Immature natural killer cell (primary cell): ENCODE measurements at places on chromosomes 11 and 22.

GRCh38 chr11:6620636-6621035 lies 1.4 kb upstream of the TPP1 start:
- peaks cover 5% of the 10 kb centered on the region for H3K36me3 ChIP-seq
- H3K4me1 ChIP-seq = peaks cover 6% of the 10 kb centered on the region
- no peak for DNase-seq
- H3K4me3 ChIP-seq = no peak overlapping the region
- no peaks in the 10 kb centered on the region for H3K27me3 ChIP-seq

GRCh38 chr22:20526628-20527355 lies 19.4 kb downstream of the MED15 start:
- DNase-seq = no peak
- H3K4me1 ChIP-seq = peaks cover 62% of the 10 kb centered on the region
- no peak overlapping the region for H3K4me3 ChIP-seq
- H3K36me3 ChIP-seq = no peaks in the 10 kb centered on the region
- peaks cover 3% of the 10 kb centered on the region for H3K27me3 ChIP-seq

DNA sequence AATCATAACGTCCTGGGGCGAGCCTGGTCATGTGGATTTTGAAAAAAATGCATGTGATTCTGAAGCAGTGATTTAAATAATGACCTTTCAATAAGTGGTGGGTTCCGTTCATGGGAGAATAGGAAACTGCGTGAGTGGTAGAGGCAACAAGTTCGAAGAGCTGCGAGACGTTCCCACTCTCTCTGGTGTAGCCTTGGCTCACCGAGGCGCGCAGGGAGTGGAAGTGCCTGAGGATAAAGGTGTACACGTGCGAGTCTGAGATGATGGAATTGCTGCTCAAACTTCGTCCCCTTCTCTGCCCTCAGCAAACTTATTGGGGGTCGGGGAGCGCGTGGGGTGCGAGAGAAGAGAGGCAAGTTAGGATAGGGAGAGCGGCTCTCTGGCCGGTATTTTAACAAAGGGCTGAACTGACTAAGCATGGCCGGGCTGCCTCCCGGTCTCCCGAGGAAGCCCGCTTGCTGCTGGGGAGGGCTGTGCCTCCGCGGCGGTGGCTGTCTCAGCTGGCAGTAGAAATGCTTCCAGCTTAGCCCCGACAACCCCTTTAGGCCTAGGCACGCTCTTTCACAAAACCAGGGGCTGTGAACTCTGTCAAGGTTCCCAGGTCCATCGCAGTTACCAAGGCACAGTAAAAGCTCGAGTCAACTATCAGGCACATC lies 875 bp upstream of the STT3A start:
- H3K4me3 ChIP-seq = peak overlapping the region; percentile 95
- H3K27me3 ChIP-seq = peaks cover 8% of the 10 kb centered on the region
- DNase-seq = no peak
- H3K27ac ChIP-seq = peak overlapping the region; percentile 95
- peaks cover 54% of the 10 kb centered on the region for H3K4me1 ChIP-seq
- peaks cover 4% of the 10 kb centered on the region for H3K36me3 ChIP-seq

DNA sequence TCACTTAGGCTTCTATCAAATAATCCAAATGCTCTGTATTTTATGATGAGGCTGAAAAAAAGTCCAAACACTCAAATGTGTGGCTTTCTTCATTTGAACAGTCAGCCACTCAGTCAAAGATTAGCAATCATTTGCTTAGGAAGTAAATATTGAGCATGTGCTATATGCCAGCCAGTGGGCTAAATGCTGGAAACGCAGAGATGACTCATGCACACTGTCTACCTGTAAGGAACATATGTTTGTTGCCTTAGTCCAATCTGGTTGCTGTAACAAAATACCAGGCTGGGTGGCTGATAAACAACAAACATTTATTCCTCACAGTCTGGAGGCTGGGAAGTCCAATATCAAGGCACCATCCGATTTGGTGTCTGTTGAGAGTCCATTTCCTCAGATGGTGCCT lies 617.3 kb downstream of the NTM start:
- H3K27me3 ChIP-seq = no peaks in the 10 kb centered on the region
- no peak overlapping the region for H3K27ac ChIP-seq
- DNase-seq = no peak
- no peaks in the 10 kb centered on the region for H3K4me1 ChIP-seq
- H3K4me3 ChIP-seq = no peak overlapping the region
- H3K36me3 ChIP-seq = no peaks in the 10 kb centered on the region

- H3K27me3 ChIP-seq = peaks cover 4% of the 10 kb centered on the region
- no peaks in the 10 kb centered on the region for H3K4me1 ChIP-seq
- no peak for DNase-seq
- H3K36me3 ChIP-seq = no peaks in the 10 kb centered on the region
Measured at GRCh38 chr22:50722048-50722701, 15.8 kb upstream of the ACR start.

DNA sequence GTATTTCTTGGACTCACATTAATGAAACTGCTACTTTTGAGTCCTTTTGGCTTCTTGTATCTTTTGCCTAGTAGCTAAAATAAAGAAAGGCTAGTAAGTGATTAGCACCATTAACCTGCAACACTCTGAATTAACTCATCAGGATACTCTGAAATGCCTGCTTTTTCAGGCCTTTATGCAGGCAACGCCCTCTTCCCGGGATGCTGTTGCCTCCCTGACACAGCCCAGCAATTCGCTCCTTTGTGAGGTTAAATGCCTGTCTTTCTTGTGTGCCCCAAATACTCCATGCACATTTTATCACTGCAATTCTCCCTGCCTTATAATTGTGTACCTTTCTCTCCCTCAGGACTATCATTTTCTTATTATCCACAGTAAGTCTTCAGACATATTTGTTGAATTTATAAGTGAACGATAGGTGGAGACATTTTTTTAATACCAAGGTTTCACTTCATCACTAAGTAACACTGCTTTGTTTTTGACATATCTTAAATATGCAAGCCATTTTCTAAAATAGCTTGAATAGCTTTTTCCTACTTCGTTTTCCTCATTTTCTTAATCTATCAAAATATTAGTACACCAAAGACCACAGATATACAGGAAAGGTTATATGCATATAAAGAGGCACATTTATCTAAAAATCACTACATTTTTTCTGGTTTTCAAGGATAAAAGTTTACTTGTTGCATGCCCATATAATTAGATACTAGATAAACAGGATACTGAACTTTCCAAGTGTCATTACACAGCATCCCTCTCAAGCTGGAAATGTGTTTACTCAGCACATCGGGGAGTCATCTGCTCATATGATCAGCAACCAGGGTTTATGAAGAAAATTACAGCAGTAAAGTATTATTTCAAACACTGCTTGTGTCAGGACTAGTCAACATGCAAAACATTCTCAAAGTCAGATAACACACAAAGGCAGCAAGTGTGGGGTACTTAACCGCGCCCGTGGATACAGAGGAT lies 48.5 kb upstream of the DDI1 start:
- H3K36me3 ChIP-seq = peaks cover 13% of the 10 kb centered on the region
- peaks cover 2% of the 10 kb centered on the region for H3K27me3 ChIP-seq
